ENCODE measurements at places on chromosomes 2 and 18. TPM values are rescaled to one million over a fixed set of nuclear protein-coding genes. Genes with fewer than 3 reads are reported as not detected.
A peak's percentile ranks its signal among the peaks of the same experiment; 100 is the strongest.

DNA sequence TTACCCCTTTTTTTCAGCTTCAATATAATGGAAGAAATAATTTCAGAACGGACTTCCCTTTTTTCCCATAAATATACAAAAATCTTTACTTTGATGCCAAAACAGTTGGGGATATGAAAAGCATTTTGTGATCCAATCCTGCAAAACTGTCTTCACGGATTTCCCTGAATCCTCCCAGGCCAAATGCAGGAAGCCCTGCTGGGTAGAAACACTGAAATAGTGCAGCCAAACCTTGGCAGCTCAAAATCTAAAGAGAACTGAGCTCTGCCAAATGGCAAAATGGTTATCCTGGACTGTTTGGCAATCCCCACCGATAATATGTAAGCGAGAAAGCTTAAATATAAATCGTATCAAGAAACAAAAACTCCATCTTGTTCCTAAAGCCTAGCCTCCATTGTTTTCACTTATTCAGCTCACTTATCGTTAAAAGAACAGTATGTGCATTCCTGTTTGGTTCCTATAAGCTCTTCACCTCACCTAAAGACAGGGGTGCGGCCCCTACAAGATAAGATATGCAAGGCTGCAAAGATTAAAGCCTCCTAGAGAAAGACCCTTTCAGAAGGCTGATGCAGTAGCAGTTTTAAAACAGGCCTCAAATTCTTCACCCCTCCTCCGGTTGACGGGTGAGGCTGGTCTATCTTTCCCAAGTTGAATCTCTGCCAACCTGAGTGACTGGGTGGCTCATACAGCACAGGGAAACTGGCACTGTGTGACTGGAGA lies 48.6 kb downstream of the LAMA1 start:
- H3K4me1 ChIP-seq, result peaks cover 30% of the 10 kb centered on the region
- no peaks in the 10 kb centered on the region for H3K27me3 ChIP-seq
- H3K4me3 ChIP-seq, result no peak overlapping the region
- DNase-seq, result no peak

GRCh38 chr2:72094701-72095100 lies 53.0 kb downstream of the CYP26B1 start:
- H3K4me1 ChIP-seq, result no peaks in the 10 kb centered on the region
- H3K4me3 ChIP-seq, result no peak overlapping the region
- H3K36me3 ChIP-seq, result no peaks in the 10 kb centered on the region
- no peak for DNase-seq
- no peak overlapping the region for H3K27ac ChIP-seq

DNA sequence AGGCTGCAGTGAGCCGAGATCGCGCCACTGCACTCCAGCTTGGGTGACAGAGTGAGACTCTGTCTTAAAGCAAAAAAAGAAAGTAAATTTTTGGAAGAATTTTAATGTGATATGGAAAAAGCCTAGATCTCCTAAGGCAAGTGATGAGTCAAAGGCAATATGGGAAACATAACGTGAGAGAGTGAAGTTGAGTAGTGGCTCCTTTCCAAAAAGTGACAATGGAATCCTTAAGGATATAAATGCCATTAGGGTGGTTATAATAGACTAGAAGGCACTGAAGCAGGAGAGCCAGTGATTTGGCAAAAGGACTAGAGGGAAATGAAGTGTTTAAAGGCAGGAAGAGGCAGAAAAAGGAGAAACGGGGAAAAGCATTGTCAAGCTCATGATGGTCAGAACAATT lies 25.6 kb downstream of the ARHGAP28 start:
- H3K36me3 ChIP-seq, result no peaks in the 10 kb centered on the region
- DNase-seq, result no peak
- H3K27me3 ChIP-seq, result no peaks in the 10 kb centered on the region

GRCh38 chr2:217988840-217989204 lies 14.0 kb downstream of the TNS1 start:
- H3K36me3 ChIP-seq, result peaks cover 14% of the 10 kb centered on the region
- H3K27ac ChIP-seq, result peak overlapping the region; percentile 85
- peaks cover 44% of the 10 kb centered on the region for H3K4me1 ChIP-seq

DNA sequence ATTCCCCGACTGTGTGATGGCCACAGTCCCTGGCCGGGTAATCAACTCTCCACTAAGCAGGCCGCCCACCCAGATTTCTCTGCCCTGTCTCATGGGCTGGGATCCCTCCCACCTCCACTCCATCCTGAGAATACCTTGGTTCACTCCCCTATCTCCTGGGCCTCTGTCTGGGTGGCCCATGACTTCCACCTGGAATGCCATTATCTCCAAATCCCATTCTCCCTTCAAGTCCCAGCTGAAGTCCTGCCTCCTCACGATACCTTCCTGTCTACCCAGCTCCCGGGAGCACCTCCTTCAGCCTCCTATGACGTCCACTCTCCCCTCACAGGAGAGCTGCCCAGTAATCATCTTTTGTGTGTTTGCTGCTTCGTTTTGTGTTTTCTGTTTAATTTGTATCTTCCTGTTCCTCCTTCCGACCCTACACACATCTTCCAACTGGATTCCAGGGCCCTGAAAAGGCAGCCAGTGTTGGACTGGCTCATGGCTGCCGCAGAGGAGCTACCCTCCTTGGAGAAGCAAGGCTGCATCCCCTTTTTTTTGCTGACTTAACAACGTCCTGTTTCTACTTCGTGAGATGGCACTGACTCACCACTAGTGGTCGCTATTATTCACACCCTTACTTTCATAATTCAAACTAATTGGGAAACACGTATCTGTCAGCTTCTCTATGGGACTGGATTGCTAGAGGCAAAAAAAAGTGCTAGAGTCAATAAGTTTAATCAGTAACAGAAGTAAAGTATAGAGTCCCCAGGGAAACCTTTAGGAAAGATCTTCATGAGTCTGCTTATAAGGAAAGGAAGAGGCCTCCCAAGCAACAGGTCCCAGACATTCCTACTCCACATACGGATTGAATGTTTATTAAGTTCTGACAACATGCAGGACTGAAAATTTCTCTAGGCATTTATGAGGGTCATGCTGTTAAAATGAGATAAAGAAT lies 171.9 kb upstream of the GATA6 start:
- no peak overlapping the region for H3K4me3 ChIP-seq
- H3K36me3 ChIP-seq, result no peaks in the 10 kb centered on the region
- H3K27ac ChIP-seq, result no peak overlapping the region
- no peaks in the 10 kb centered on the region for H3K4me1 ChIP-seq
- no peak for DNase-seq

- no peaks in the 10 kb centered on the region for H3K4me1 ChIP-seq
- no peak overlapping the region for H3K27ac ChIP-seq
- no peaks in the 10 kb centered on the region for H3K36me3 ChIP-seq
- no peak overlapping the region for H3K4me3 ChIP-seq
- no peak for DNase-seq
Measured at GRCh38 chr2:123853161-123853560, 171.9 kb upstream of the CNTNAP5 start.

- H3K27ac ChIP-seq, result no peak overlapping the region
- H3K4me1 ChIP-seq, result no peaks in the 10 kb centered on the region
- H3K4me3 ChIP-seq, result no peak overlapping the region
- H3K36me3 ChIP-seq, result no peaks in the 10 kb centered on the region
- H3K27me3 ChIP-seq, result peaks cover 9% of the 10 kb centered on the region
- DNase-seq, result no peak
Measured at GRCh38 chr2:134681201-134681600, 37.6 kb downstream of the TMEM163 start.

- no peak for DNase-seq
- H3K27ac ChIP-seq, result peak overlapping the region; percentile 13
- no peak overlapping the region for H3K4me3 ChIP-seq
- peaks cover 7% of the 10 kb centered on the region for H3K36me3 ChIP-seq
- H3K4me1 ChIP-seq, result peaks cover 27% of the 10 kb centered on the region
- H3K27me3 ChIP-seq, result no peaks in the 10 kb centered on the region
Measured at GRCh38 chr18:49081511-49082155, 130.9 kb upstream of the SMAD7 start.

DNA sequence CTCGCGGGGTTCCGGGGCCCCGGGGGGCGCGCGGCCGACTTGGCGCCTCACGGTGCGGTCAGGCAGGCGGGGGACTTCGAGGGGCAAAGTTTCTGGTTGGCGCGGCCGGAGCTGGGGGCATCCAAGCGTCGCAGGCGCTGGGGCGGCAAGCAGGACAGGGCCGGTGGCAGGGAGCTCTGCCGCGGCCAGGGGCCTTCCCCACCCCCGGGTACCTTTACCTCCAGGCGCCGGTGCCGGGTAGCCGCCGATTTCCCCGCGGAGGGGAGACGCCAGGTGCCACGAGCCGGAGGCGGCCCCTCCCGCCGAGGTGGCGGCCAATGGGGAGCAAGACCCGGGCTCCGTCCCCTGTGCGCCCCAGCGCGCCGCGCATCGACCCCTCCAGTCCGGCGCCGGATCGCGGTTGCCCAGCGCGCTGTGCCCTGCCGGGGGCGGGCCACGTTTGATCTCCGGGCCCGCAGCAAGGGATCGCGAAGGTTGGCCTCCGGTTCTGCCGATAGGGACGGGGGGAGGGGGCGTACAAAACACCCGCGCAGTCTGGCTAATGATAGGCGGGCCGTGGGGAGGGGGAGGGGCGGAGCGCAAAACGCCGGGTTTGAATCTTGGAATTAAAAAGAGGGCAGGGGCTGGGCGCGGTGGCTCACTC lies at the start of gene ST8SIA5:
ST8SIA5 (minus strand) TSS at position 495 of the 643 bp plus-strand sequence. CDS start 545 bp downstream, outside the sequence.
- H3K27ac ChIP-seq, result peak within 1 kb of the TSS; percentile 55
- peaks cover 61% of the 10 kb centered on the region for H3K27me3 ChIP-seq
- peak within 1 kb of the TSS; percentile 75 for H3K4me3 ChIP-seq
- H3K4me1 ChIP-seq, result peaks cover 17% of the 10 kb centered on the region
- H3K36me3 ChIP-seq, result peaks cover 3% of the 10 kb centered on the region

DNA sequence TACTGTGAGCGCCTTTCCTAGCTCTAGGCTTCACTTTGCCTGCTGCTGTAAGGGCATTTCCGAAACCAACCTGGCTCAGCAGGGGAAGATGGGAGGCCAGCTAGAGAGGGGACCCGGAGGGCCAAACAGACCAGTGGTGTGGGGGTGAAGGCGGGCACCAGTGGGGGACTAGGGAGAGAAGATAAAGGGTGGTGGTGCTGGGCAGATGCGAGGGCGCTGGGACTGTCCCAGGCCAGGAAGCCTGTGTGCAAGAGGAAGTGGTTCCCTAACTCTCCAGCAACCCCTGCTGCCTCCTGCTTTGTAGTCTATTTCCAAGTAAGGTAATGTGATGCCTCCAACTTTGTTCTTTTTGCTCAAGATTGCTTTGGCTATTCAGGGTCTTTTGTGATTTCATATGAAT lies 73.1 kb downstream of the DNAH7 start:
- H3K27me3 ChIP-seq, result peaks cover 21% of the 10 kb centered on the region
- H3K36me3 ChIP-seq, result no peaks in the 10 kb centered on the region
- H3K4me1 ChIP-seq, result no peaks in the 10 kb centered on the region
- no peak overlapping the region for H3K4me3 ChIP-seq
- H3K27ac ChIP-seq, result no peak overlapping the region

- H3K4me3 ChIP-seq, result no peak overlapping the region
- H3K36me3 ChIP-seq, result peaks cover 5% of the 10 kb centered on the region
- H3K27ac ChIP-seq, result peak overlapping the region; percentile 68
- no peak for DNase-seq
Measured at GRCh38 chr18:23317975-23318675, 135.0 kb upstream of the RIOK3 start.

DNA sequence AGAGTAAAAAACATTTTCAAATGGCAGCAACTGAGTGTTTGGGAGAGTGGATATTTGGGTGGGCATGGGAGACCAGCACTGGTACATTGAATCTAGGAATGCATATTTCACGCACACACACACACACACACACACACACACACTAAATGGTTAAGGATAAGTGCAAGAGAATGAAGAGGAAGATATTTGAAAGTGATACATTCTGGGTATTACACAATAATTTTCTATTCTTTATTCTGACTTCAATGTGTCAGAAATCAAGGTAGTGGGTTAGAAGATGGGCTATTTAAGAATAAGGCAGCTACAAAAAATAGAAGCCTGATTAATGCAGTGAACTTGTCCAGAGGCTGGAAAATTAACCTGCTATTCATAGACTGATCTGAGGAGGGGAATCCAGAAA lies 577.0 kb downstream of the TMEM182 start:
- no peaks in the 10 kb centered on the region for H3K27me3 ChIP-seq
- H3K4me3 ChIP-seq, result no peak overlapping the region
- no peaks in the 10 kb centered on the region for H3K4me1 ChIP-seq
- DNase-seq, result no peak
- H3K27ac ChIP-seq, result no peak overlapping the region

GRCh38 chr18:45666520-45666919 lies 51.2 kb downstream of the SLC14A2 start:
- peaks cover 20% of the 10 kb centered on the region for H3K4me1 ChIP-seq
- H3K27ac ChIP-seq, result no peak overlapping the region
- DNase-seq, result no peak
- no peaks in the 10 kb centered on the region for H3K27me3 ChIP-seq
- H3K36me3 ChIP-seq, result no peaks in the 10 kb centered on the region
- no peak overlapping the region for H3K4me3 ChIP-seq

DNA sequence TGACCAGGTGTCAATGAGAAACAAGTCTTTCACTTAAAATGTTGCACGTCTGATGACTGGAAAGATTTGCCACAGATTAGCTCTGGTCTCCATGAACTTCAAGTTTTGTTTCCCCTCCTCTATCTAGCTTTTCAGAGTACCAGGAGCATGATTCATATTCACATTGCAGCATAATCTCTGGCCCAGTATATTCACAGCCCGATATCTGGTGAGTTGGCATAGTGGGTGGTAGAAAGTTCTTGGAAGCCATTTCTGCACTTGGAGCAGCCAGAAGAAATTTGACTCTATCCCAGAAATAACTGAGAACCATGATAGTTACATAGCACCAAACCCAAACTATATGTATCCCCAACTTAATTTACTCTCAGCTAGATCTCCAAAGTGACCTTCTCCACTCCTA lies 503.9 kb downstream of the PID1 start:
- H3K27me3 ChIP-seq, result no peaks in the 10 kb centered on the region
- H3K27ac ChIP-seq, result no peak overlapping the region
- H3K4me3 ChIP-seq, result no peak overlapping the region
- peaks cover 12% of the 10 kb centered on the region for H3K4me1 ChIP-seq

GRCh38 chr2:233312874-233313273 lies 5.3 kb downstream of the SAG start:
- no peak overlapping the region for H3K27ac ChIP-seq
- no peaks in the 10 kb centered on the region for H3K4me1 ChIP-seq
- H3K36me3 ChIP-seq, result no peaks in the 10 kb centered on the region
- no peak overlapping the region for H3K4me3 ChIP-seq
- no peak for DNase-seq
- H3K27me3 ChIP-seq, result peaks cover 9% of the 10 kb centered on the region

DNA sequence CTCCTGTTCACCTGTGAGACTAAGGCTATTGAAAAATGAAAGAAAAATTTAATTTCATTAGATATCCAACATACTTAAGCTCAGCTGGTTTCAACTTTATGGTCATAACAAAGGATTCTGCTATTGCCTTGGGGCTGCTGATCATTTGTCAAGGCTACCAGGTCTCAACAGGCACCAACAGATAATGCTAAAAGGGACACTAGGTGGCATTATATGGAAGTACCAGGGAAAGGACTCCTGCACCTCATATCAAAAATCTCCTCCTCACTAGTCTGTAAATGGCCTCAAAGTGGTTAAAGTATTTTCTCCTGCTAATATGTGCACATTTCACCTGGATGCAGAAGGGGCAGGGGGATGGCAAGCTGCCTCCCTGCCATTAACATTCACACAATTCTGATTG lies 167.9 kb upstream of the REG3A start:
- DNase-seq, result no peak
- no peak overlapping the region for H3K27ac ChIP-seq
- H3K4me3 ChIP-seq, result no peak overlapping the region
- H3K27me3 ChIP-seq, result no peaks in the 10 kb centered on the region
- H3K4me1 ChIP-seq, result no peaks in the 10 kb centered on the region

METTL4 gene
- total RNA-seq, result 7.6 TPM

RAD51AP2 gene
- not detected for total RNA-seq

PSMA8 gene
- total RNA-seq, result not detected

CAPN13 gene
- not detected for total RNA-seq

PARD6G gene
- total RNA-seq, result 10.9 TPM

CCT4 gene
- total RNA-seq, result 121 TPM

TWIST2 gene
- 2.4 TPM for total RNA-seq

NRP2 gene
- total RNA-seq, result 34.5 TPM

MRO gene
- total RNA-seq, result not detected

RFX8 gene
- total RNA-seq, result not detected

PSMD1 gene
- 142 TPM for total RNA-seq

All from chondrocyte (in vitro differentiated cells).